ENCODE measurements at places on chromosomes 3 and 15.

DNA sequence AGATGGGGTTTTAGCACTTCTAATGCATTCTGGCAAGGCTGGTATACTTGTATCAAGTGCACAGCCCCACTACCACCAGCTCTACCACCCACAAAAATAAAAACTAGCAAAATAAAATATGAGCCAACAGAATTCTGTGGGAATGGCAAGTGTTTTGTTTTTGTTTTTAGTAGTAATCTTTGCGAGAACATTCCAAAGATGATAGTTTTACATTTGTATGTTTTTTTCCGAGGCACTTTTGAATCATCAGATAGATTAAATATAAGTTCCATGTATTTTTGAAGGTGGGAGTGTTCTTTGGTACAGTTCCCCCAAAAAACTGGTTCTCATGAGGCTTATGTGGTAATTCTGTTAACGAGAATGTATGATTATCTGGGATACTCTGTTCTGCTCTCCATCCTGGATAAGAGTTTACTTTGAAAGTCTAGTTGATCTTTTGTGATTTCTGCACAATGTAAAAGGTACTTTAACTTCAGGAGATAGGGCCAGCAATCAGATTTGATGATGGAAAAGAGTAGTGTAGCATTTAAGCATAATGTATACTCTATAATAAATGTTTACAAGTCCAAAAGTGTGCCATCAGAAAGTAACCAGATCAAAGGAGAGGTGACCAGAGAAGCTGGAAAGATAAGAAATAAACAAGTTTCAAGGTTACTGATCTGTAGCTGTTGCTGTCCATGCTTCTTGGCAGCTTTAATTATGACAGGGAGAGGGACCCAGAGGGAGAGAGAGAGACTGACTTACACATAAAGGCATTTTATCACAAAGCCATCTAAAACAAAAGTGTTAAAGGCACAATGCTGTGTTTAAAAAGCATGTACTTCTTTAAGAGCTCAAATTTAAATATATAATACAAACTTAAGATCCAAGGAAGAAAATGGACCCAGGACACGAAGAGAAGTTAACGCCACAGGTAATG is 130.9 kb downstream of the PGPEP1L start:
- no peak for DNase-seq

DNA sequence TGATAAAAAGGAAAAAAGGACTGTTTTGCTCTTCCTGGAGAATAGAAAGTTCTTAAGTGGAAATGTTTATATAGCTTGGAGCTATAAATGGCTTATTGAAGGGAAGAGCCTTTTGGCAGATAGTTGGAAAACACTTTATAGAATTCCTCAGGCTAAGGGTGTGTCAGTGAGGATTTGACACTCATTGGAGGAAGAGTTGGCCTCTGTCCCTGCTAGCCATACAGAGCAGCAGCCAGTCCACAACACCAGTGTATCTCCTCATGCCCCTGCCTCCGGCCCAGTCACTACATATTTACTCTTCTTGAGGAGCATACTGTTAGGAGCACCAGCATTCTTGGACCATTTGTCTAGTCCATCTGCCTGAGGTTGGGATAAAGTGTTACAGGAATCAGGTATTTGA is 36.2 kb downstream of the KLHL18 start:
- no peak for DNase-seq

GRCh38 chr15:55587321-55588069 is 650 bp downstream of the PYGO1 start:
- DNase-seq = no peak

DNA sequence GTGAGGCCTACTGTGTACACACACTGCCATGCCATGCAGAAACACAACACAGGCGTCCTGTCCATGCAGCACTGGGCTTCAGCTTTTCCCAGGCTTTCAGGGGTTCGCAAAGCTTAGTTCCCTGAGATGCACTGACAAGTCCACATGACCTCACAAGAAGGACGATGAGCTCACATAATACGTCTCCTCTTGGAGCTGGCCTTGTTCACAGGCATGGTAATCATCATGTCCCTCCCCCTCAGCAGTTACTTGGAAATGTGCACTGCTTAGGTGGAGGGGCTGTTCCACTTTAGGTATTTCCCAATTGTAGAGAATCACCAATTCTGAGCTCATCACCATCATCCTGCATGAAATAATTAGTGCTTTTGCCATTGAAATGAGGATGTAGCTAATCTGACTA is 308.8 kb downstream of the LRTM1 start:
- DNase-seq = no peak

DNA sequence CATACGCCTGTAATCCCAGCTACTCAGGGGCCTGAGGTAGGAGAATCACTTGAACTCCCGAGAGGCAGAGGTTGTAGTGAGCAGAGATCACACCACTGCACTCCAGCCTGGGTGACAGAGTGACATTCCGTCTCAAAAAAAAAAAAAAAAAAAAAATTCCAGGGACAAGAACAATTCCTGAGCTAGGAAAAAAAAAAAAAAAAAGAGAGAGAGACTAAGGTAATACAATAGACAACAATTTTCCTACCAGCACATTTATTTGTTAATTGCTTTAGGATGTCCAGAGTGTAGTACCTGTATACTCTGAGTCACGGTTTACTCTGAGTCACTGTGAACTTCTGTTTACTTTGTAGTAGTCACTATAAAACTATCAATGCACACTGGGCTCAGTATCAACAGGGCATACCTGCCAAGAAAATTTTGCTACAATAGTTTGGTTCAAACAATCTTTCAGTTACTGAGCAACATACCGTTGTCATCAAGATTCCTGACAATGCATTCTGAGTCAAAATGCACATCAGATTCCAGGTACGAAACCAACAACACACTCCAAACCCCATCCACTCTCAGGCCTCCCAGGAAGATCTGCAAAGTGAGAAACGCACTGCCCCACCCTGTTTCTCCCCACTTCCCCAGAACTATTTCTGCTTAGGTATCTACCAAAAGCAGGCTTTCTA is 28.3 kb downstream of the IGF2BP2 start:
- DNase-seq = no peak

- DNase-seq = no peak
Observed at GRCh38 chr3:194247350-194247740, 103.8 kb downstream of the CPN2 start.

DNA sequence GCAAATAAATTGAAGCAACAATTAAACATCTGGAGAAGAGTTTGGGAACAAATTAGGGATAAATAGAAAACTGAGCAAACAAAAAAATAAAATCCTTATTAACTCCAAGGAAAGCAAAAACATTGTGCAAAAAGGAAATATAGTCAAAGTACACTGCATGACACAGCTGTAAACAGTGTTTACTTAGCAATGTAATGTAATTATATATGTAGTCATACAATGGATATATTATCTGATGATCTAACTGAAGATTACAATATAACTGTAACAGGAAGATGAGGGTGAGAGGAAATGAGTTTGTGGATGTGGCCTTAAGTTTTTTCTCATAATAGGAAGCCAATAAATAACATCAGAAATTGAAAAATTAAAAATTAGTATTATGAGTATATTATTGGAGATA is 42.5 kb downstream of the SCN10A start:
- DNase-seq = no peak

GRCh38 chr15:79978655-79979514 is 7.9 kb upstream of the BCL2A1 start:
- DNase-seq = no peak

DNA sequence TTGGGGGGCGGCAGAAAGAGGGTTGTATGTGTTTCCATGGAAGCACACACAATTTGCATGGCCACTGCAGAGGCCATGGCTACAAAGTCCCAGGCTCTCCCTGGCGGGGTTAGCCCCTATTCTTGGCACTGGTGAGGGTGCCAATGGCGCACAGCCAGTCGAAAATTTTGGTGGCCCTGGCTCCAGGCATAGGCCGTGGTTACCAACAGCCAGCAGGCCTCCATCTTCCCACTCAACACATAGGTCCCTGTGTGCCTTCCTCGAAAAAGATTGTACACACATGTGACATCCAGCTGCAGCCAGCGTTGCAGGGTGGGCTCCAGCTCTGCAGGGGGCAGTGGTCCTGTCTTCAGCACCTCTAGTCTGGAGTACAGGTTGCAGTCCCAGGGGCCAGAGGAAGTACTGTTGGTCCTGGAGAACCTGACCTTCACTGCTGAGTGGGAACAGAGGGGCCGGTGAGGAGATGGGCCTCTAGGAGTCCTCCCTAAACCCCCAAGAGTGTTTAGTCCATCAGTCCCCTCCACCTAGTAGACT is 7.1 kb downstream of the P4HTM start:
- DNase-seq = no peak
